ENCODE measurements at places on chromosomes 2 and 18. TPM values are rescaled to one million over a fixed set of nuclear protein-coding genes. Genes with fewer than 3 reads are reported as not detected.

- no peak for DNase-seq
These were observed 34.0 kb upstream of the SPTBN1 start for GRCh38 chr2:54422072-54422581.

MTHFD2 gene
- total RNA-seq = 8.4 TPM

DNA sequence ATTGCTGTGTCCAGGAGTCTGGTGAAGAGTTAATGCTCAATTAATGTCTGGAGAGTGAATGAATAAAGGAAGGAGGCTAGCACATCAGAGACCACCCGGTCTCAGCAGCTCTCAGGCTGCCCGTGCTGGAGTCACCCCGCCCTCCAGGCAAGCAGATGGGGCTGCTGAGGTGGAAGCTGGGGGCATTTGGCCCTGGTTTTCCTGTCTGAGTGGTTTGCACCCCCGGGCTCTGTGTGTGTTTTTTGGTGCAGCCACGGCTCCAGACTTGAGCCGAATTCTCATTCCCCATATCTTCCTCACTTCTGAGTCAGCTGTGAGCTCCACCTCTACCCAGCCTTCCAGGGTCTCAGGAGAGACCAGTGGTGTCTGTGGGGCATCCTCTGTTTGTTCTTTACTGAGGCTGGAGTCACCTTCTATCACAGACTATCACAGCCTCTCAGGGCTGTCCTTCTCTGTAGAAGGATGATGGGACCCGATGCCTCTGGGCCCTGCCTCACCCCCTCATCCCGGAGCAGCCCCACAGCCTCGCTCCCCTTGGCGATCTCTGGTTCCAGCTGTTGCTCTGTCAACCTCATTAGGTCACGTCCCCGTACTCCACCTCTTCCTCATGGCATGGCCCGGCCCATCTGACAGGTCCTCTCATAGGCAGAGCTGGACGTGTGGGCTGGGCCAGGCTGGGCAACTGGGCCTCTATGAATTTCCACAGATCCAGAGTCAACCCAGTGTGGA is 60.8 kb downstream of the HS1BP3 start:
- DNase-seq = no peak

DNA sequence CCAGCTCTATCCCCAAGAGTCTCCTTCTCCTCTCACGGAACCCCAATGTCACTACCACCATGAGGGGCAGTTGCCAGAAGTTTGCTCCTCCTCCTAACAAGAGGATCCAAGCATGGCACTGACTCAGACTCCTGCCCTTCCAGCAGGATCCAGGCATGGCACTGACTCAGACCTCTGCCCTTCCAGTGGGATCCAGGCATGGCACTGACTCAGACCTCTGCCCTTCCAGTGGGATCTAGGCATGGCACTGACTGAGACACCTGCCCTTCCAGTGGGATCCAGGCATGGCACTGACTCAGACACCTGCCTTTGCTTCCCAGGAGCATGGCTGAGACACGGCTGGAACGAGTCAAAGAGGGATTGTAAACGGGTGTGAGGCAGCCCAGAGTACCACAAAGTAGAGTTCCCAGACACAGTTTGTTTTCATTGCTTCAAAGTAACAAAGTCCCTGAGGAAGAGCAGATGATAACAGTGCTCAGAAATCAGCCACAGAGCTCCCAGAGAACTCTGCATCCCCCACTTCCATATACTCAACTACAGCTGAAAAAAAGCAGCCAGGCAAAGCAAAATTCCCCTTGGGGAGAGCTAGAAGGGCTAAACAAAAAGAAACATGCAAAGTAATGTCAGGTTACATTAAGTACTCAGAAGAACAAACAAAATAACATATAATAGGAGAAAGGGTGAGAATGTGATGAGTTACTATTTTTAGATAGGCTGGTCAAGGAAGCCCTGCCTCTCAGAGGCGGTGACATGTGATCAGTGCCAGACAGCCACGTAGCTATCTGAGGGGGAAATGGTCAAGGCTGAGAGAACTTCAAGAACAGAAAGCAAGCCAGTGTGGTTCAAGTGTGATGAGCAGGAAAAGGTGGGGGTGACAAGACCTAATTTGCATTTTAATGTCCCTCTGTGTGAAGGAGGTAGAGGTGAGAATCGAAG is 3.0 kb downstream of the BUB1 start:
- no peak for DNase-seq

- no peak for DNase-seq
These were observed 207.4 kb downstream of the ARL6IP6 start for GRCh38 chr2:152925547-152926448.

DNA sequence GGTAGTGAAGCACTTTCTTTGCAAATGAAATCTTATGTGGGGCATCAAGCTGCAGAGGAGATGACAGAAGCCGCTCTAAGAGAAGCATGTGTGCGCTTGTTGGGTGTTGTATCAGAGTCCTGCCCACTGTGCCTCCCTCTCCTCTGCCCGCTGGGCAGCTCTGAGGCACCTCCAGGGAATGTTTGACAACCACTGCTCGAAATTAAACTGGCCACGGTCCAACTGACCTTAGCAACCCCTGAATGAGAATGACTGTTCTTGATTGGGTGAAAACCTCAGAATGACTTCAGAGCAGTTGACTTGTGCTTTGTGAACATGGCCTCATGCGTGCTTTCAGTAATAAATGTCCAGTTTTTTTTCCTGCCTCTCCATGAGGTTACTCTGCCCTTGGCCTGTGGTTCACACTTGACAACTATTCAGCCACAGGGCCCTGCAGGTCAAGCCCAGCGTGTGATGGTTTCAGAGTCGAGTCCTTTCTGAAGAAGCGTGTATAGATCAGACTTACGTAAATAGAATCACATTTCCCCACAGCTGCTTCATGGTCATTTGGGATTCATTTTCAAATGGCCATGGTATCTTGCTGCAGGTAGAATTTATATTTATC is 94.9 kb downstream of the SLC4A3 start:
- DNase-seq = no peak

DNA sequence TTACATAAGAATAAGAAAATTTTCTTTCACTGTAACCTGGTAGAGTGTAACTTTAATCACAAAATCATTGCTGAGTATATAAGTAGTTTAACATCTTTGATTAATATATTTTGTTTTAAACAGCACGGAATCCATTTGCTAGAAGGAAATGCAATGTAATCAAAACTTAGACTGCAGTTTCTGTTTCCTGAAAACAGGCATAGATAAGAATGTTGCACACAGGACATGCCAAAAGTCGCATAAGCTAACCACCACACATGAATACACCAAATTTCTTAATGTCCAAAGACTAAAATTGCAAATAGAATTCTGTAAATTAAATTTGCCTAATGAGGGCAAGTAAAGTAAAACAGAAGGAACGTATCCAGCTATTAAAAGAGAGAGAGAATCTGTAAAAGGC is 51.0 kb upstream of the SERPINB2 start:
- DNase-seq = no peak

GRCh38 chr18:12092398-12093229 is 1.0 kb upstream of the ANKRD62 start:
- DNase-seq = peak; percentile 79

DNA sequence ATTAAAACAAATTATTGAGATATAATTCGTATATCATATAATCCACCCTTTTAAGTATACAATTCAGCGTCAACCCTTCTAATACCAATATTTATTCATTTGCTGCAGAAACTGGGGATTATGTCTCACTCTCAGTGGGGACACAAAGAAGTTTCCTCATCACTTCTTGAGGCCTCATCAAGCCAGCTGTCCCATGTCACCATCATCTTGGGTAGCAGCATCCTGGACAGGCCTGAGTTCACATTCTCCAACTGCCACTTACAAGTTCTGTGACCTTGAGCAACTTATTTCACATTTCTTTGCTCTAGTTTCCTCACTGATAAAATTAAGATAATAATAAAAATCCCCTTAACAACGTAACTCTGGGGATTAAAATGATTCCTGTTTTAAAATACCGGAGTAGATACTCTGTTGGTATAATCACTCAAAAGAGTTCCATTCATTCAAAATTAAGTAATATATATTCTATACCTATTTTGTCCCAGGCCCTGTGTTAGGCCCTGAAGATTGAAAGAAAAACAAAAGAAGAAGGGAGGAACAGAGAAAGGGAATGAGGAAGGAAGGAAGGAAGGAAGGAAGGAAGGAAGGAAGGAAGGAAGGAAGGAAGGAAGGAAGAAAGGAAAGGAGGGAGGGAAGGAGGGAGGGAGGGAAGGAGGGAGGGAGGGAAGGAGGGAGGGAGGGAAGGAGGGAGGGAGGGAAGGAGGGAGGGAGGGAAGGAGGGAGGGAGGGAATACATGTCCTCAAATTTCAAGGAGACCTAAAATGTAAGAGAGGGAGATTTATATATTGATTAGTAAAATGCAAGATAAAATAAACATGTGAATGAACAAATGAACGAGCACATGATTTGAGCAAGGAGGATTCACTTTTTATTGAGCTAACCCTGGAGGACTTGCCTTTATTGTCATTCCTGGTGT is 42.4 kb downstream of the NCKAP5 start:
- no peak for DNase-seq

GRCh38 chr2:24482251-24482971 is 8.6 kb upstream of the NCOA1 start:
- DNase-seq = peak; percentile 57

DNA sequence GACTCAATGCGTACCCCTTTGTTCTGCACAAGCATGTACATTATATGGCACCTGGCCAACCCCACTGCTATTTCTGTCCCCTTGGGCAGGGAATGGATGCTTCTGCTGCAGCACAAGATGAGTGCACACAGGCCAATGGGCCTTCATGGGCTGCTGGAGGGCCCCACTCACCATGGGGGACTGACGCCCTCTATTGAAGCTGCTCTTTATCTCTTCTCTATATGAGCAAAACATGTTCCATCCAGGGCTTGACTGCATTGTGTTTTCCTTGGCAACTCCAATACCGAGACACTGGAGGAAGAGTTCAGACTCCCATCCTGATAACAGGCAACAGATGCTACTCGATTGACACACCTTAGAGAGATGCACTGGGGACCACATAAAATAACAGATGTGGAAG is 251.6 kb upstream of the NCKAP5 start:
- no peak for DNase-seq

GYPC gene
- total RNA-seq = 62.0 TPM

GRCh38 chr2:216830346-216830745 is 29.5 kb downstream of the TNP1 start:
- no peak for DNase-seq

DNA sequence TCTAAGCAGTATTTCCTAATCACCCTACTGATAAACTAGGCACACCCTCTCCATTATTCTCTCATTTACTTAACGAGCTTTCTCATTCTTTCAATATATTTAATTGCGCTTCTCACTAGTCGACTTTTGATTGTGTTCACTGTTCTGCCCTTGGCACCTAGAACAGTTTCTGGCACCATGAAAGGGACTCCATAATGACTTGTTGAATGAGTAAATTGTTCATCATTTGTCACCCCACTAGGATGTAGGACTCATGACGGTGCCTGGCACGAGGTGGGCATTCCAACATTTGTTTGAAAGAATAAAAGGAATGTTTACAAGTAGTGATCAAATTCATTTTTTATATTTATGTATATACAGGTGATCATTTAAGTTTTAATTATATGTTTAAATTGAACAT is 123.7 kb downstream of the DIS3L2 start:
- DNase-seq = no peak

GKN1 gene
- not detected for total RNA-seq

- no peak for DNase-seq
These were observed 1400.4 kb downstream of the SUCLG1 start for GRCh38 chr2:83058683-83059082.

DNA sequence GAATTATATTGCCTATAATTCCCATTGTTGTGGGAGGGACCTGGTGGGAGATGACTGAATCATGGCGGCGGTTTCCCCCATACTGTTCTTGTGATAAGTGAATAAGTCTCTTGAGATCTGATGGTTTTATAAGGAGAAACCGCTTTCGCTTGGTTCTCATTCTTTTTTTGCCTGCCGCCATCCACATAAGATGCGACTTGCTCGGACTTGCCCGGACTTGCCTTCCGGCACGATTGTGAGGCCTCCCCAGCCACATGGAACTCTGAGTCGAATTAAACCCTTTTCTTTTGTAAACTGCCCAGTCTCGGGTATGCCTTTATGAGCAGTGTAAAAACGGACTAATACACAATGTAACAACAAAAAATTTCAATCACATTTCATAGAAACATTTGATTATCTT is 115.8 kb downstream of the C2orf74 start:
- no peak for DNase-seq

INPP5D gene
- 27.3 TPM for total RNA-seq

- no peak for DNase-seq
These were observed 293.9 kb upstream of the SYT4 start for GRCh38 chr18:43571078-43571689.

PLCD4 gene
- 0.40 TPM for total RNA-seq

DNA sequence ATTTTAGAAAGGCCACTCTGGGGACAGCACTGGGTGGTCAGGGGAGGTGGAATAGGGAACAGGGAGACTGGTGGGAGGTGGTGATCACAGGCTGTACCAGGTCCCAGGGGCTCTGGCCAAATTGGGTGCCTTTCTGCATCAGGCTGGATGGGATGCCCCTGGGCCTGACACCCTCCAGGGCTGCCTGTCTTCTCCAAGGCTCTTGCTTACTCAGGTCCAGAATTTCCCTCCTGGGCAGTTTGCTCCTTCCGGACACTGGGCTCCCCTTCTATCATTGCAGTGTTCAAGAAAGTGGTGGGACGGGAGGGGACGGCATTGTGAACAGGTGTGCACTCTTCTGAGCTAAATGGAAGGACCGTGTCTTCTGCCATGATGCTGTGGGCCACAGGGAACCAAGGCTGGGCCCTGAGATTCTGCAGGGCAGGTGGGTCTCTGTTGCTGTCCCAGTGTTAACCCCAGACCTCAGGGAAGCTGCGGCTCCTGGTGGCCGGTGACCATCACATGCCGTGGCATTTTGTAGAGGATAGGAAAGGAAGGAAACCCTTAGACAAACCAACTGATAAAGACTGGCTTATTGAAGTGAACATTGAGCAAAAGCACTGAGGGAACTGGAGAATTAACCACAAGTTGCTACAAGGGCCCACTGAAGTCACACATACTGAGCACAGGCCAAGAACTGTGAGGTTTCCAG is 93.7 kb upstream of the HS6ST1 start:
- peak; percentile 10 for DNase-seq

EPB41L5 gene
- 84.3 TPM for total RNA-seq

DNA sequence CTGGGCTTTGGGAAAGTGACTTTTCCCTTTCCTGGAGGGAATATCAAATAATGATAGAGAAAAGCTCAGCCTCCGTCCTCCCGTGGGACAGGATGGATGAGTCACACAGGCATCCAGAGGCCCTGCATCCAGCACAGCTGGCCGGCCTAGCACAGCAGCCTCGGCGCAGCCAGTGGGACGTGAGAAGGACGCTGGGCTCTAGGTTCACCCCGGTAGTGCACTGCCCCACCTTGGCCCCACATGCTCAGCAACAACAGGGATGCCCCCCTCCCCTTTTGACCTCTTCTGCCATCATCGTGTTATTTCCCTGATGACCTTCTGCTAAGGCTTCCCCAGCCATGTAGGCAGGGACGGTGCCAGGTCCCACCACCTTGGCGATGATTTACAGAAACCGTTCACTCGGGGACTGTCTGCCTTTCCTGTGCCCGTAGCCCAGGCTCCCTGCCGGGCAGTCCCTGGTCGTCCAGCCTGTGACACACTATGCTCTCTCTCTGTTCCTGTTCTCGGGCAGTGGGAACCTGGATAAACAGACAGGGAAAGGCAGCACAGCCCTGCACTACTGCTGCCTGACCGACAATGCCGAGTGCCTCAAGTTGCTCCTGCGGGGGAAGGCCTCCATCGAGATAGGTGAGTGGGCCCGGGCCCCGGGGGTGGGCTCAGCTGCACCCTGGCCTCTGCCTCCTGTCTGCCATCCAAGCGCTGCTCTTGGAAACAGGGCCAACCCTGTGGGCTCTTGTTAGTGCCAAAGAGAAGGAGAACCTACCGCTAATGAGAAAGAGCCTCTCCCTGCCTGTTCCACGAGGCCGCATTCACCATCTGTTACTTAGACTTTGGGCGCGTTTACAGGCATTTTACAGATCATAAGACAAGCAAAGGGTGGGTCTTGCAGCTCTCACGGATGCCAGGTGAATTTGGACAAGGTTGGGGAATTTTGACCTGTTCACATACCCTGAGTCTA is 44.6 kb downstream of the ITGB1BP1 start:
- DNase-seq = peak; percentile 34

Data from upper lobe of left lung (tissue), 6 donors.